CD4-positive, alpha-beta memory T cell (primary cell): ENCODE measurements at places on chromosomes 3 and 15.

DNA sequence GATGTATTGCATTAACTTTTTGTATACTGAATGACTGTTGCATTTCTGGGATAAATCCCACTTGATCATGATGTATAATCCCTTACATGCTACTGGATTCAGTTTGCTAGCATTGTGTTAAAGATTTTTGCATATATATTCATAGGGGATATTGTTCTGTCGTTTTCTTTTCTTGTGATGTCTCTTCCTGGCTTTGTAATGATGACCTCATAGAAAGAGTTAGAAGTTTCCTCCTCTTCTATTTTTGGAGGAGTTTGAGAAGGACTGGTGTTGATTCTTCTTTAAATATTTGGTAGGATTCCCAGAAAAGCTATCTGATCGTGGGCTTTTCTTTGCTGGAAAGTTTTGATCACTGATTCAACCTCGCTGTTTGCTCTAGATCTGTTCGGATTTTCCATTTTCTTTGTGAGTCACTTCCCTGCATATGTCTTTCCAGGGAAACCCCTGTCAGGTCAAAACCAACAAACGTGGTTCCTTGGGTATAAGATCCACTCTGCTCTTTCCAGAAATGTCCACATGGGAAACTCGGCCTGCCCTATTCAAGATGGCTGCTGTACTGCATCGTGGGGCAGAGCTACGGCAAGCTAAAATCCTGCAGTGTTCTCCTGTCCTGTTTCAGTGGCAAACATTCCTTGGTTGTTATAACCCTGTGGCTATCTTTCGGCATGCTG lies 120.4 kb downstream of the GABRG3 start:
- DNase-seq: no peak

DNA sequence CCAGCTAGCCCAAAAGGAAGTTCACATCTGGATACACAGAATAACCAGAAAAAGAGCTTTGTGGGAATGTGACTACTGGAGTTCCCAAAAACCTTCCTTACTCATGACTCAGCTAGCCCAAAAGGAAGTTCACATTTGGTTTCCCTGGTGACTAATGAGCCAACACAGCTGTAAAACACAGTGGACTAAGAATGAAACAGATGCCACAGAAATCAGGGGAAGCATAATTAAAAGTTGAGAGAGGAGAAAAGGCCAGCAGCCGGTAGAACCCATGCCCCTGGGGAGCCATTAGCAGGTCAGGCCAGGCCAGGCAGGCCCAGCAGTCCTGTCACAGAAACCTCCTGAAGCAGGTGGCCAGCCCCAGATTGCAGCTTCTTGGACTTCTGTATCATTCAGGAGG lies 130.3 kb downstream of the GHSR start:
- DNase-seq: no peak

- no peak for DNase-seq
These were observed 30.6 kb upstream of the CP start for GRCh38 chr3:149252272-149252671.

DNA sequence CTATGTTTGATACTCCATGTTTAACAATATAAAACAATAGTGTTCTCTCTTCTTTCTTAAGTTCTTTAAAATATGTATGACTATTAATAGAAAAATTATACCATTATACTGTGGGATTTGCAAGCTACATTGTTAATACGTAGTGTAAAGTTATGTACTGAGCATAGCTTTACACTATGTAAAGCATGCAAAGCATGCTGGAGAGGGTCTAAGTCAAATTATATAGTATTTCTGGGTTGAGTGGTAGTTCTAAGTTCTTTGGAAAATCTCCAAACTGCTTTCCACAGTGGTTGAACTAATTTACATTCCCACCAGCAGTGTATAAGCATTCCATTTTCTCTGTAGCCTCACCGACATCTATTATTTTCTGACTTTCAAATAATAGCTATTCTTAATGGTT lies 253.0 kb downstream of the RAP2B start:
- DNase-seq: no peak

- DNase-seq: no peak
These were observed 28.9 kb downstream of the TKT start for GRCh38 chr3:53226841-53227407.

- DNase-seq: no peak
These were observed 19.7 kb upstream of the CGNL1 start for GRCh38 chr15:57356636-57357035.

- DNase-seq: no peak
These were observed 77.4 kb downstream of the LRRFIP2 start for GRCh38 chr3:37096975-37097374.

GRCh38 chr3:72520690-72521308 lies 327.4 kb downstream of the SHQ1 start:
- DNase-seq: no peak

DNA sequence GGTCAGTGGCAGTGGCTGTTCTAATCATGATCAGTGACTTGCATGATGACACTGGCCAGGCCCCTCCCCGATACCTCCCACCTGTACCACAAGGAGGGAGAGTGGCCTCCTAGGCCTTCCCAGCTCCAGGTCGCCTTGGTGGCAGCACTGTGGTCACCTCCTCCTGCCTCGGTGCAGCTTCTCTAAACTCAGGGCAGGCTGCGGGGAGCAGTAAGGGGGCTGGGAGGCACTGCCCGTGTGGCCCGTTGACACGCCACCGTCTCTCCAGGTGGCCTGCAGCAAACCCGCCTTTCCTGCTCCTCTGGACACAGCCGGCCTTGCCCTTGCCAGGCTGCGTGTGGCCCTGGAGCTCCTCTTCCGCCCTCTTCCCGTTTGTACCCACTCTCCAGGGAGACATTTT lies 184.1 kb downstream of the XXYLT1 start:
- no peak for DNase-seq

- no peak for DNase-seq
These were observed 2.1 kb downstream of the TNK2 start for GRCh38 chr3:195905970-195906864.

DNA sequence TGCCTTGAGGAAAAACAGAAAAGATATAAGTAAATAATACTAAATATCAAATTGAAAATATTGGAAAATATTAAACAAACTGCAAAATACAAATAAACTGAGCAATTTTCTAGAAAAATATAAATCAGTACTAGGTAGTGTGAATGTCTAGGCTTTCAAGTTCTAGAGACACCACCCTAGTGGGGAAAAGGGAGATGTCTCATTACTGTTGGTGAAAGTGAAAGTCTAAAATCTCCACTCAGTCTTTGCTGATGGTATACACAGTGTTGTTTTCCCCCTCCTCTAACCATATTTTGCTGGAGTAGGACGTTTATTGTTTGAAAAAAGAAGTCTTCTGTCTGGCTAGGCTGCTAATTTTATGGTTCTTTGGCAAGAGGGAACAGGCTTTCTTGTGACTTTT lies 1368.9 kb downstream of the OTOL1 start:
- no peak for DNase-seq

DNA sequence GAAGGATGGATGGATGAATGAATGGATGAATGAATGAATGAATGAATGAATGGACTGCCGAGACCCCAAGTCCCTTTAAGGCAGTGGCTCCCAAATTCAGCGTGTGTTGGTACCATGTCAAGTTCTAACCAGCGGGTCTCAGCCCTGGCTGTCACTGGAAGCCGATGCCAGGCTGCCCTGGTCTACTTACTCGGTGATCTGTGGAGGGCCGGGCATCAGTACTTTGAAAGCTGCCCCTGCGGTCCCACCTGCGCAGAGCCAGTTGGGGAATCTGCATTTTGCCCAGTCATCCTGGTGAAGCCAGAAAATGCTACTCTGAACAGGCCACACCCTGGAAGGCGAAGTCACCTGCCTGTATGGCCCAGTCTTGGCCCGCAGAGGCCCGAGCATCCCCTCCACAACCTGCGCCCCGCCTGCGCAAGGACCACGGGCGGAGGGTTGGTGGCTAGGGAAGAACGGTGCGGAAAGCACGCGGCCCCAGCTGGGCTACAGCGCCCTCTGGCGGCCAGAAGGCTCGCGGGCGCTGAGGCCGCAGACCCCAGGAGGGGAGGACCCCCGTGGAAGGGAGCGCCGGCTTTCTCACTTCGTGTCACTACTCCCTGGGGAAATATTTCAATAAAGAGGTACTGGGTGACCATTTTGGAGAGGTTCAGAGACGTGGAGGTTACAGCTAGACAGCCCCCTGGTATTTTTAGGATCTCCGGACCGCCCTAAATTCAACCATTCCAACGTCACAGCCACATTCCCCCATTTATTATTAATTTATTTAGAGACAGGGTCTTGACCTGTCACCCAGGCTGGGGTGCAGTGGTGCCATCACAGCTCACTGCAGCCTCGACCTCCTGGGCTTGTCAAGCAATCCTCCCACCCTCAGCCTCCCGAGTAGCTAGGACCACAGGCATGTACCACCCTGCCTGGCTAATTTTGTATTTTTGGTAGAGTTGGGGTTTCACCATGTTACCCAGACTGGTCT lies 34.9 kb downstream of the PRKCD start:
- DNase-seq: peak; percentile 63

DNA sequence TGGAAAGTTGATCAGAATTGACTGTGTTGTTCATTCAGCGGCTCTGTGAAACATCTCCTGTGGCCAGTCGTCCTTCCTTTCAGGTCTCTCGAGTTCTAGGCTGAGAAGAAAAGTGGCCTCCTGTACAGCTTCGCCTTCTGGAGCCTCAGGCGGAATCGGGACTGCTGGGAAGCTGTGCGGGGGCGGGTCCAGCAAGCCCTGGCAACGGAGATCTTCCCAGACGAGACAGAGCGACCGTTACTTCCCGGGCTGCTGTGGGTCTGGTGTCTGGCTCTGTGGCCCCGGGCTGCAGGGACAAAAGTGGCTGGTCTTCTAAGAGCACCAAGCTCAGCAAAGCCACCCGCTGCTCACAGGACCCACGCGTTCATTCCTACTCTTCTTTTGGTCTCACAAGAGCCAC lies 88.6 kb upstream of the CACNA2D3 start:
- no peak for DNase-seq

DNA sequence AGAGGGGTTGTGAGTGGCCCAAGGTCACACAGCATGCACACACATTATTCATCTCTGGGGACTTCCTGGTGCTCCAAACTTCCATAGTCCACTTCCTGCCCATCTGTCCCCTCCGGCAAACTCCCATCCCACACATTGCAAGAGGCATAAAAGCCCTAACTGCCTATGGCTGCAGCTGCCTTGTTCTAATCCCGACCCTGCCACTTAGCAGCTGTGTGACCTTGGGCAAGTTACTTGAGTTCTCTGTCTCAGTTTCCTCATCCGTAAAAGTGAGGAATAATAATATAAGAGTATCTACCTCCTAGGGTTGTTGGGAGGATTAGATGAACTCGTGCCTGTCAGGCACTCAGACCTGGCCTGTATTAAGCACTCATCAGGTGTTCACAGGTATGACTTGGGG lies 84.2 kb downstream of the SMAD6 start:
- no peak for DNase-seq

- DNase-seq: no peak
These were observed 832 bp downstream of the SLC41A3 start for GRCh38 chr3:126083138-126083445.

DNA sequence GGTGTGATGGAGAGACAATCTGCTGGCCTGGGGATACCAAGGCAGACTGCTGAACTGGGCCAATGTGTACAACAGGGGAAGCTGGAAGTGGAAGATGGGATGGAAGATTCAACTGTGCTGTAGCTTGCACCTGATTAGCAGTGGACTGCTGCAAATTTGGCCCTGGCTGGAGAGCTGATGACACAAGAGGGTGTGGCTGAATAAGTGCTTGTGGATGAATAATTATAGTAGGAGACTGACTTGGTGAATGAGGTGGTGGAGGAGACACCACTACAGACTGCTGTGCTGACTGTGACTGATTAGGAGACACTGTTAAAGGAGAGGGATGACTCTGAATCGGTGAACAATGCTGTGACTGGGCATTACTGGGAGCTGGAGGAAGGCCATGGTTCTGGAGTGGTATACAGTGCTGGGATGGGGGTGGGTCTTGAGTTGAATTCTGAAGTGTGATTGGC lies 52.5 kb downstream of the PHC3 start:
- no peak for DNase-seq

DNA sequence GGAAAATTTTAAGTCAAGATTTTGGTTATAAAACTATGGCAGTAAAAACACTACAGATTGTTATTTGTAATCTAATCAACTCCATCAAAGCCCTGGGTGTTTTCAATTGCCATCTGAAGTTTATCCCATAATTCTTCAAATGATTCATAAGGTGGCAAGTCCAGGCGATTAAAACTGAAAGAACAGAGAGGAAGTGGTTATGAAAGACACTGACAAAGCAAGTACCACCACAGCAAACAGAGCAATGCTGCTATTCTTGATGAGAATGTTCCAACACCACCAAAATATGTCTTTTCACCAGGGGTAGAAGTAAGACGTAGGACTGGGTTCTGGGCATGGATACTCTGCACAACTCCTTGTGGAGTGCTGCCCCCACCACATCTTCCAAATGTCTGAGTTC lies 86.9 kb upstream of the PRTG start:
- peak; percentile 2 for DNase-seq

DNA sequence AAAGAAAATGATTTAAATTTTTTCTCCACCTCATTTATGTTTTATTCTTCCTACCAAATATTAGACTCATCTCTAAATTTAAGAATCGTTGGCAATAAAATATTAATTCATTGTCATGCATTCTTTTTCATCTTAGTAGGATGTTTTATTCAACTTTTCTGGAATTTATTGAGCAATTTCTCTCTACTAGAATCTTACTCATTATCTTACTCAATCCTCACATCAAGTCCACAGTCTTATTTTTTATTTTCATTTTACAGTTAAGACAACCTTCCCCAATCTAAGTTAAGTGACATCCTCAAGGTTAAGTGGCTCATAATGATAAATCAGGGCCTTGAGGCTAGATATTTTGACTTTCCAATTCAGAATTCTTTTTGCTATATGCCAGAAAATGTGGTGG lies 15.9 kb upstream of the ALDH1A2 start:
- DNase-seq: no peak

DNA sequence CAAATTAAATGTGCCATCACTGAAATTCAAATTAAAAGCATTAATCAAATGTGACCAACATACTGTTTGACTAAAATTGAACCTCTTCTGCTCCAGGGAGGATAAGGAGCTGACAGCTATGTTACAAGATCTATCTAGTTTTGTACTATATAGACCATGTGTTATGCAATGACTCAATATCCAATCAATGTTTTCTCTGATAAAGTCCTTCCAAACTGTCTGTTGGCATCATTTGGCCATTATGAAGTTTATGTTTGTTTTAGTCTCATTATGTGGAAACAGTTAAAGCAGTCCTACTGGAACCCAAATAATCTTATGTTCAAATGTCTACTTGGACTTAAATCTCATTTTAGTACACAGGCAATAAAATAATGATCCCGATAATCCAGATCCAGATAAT lies 267.0 kb upstream of the THBS1 start:
- no peak for DNase-seq

DNA sequence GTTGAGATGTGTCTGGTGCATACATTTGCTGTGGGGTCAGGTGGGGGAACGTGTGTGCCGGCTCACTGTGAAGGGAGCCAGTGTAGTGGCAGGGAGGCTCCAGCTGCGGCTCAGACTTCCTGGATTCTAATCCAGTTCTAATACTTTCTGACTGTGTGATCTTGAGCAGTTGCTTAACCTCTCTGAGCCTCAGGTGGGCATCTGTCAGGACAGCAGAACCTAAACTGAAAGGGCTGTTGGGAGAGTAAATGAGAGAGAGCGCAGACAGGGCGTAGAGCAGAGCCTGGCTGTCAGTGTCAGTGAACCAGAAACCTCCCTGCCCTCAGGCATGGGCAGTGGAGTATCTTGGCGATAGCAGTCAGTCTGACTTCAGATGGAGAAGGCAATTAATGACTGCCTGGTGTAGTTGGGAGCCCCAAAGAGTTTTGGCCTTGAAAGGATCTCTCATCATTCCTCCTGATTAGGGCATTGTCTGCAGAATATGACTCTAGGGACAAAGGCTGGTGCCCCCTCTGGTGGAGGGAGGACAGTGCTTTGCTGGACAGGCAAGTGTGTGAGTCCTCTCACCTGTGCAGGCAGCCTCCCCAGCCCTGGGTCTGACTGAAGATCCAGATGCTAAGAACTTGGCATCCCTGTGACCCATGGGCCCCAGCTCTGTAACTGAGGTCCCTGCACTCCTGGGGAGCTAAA lies 9.6 kb downstream of the KBTBD13 start:
- no peak for DNase-seq
